Fibroblast of upper back skin (primary cell): ENCODE measurements at places on chromosomes 6 and 20.

DNA sequence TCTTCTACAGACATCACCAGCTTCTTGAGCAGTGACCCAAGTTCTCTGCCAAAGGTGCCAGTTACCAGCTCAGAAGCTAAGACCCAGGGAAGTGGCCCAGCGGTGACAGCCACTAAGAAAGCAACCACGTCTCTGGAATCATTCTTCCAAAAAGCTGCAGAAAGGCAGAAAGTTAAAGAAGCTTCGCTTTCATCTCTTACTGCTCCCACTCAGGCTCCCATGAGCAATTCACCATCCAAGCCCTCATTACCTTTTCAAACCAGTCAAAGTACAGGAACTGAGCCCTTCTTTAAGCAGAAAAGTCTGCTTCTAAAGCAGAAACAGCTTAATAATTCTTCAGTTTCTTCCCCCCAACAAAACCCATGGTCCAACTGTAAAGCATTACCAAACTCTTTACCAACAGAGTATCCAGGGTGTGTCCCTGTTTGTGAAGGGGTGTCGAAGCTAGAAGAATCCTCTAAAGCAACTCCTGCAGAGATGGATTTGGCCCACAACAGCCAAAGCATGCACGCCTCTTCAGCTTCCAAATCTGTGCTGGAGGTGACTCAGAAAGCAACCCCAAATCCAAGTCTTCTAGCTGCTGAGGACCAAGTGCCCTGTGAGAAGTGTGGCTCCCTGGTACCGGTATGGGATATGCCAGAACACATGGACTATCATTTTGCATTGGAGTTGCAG, 15.2 kb downstream of the GTPBP2 start:
- DNase-seq, result no peak

DNA sequence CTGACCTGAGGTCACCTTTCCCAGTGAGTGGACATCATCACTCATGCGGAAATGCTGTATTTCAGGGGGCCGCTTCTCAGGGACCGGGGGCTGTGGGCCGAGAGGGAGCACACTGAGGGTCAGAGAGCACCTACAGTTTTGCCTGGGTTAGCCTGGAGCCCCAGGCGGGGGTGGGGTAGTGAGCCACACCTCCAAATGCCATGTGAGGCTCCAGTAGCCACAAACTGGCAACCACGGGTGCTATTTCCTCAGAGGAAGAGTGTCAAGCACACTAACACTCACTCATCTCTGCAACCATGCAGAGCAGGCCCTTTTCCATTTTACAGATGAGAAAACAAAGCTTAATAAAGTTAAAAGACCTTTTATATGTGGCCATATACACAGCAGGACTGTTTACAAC, 4.7 kb downstream of the EHMT2 start:
- DNase-seq, result no peak

DNA sequence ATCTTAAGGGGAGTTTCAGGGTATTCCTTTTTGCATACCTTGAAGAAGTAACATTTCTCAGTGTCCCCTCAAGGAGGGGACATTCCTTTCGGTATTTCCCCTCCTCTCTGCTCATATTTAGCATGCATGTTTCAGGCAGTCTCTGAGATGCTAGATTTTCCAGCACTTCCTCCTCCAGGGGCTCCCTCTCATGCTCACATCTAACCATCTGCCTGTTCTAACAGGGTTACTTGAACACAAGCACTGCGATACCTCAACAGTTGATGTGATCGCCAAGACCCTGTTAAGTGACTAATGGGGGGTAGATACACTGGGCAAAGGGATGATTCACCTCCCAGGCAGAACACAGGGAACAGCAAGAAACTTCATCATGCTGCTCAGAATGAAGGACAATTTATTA, 12.9 kb upstream of the MCM3 start:
- DNase-seq, result peak; percentile 7

- DNase-seq, result no peak
Observed at GRCh38 chr6:32964776-32965175, 3.6 kb upstream of the BRD2 start.

DNA sequence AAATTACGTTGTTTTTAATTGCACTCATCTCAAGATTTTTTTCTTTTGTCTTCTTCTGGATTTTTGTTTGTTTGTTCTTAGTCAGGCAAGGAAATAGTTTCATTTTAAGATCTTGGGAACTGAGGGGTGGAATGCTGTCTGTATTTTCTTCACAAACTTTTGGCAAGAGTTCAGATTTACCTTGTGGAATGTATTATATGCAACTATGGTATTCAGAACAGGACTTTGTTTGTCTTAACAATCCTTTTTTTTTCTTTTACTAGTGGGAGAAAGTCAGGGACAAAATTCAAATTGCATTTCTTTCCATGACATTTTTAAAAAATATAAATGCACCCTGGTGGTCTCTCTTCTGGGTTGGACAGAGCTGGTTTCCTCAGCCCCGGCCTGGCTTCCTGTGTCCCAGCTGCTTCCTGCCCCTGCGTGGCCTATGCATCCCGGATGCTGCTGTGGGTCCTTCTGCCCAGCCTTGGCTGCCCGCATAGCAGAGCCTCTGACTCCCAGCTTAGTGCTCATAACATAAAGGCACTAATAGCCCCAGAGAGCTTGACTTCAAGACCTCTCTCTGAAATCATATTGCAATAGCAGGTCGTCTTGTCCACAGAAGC, 520.7 kb downstream of the QKI start:
- peak; percentile 59 for DNase-seq

- peak; percentile 28 for DNase-seq
Observed at GRCh38 chr6:41371992-41372831, 36.8 kb downstream of the NCR2 start.

DNA sequence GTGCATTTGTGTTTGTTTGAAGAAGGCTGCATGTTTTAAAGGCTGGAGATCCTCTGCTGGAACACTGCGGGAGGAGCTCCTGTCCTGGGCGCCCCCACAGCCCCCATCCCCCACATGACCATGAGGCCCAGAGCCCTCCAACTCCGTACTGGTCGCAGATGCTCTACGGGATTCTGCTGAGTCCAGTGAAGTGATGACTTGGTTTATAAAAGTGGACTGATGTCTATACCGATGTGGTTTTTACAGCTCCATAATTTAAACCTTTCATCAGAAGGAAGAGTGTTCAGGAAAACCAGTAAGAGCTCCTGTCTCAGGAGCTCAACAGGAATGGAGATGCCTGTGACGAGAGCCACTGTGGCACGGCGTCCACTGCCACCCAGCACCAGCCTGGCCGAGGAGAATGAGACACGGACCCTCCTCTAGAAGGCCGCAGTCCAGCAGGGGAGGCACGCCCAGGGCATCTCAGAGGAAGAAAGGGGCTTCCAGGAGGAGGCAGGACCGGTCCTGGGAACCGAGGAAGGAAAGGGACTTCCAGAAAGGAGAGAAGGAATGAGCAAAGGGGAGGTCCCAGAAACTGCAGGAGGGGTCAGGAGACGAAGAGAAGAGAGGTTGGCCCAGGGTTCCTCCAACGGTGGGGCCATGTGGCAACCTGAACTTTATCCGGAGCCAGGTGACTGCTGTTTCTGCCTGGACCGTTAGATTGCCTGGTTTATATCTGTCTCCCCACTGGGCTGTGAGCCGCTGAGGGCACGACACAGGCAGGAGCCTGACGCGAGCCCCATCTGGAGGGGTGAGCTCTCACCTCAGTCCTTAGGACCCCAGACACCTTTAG, 26.9 kb downstream of the BFSP1 start:
- DNase-seq, result no peak

DNA sequence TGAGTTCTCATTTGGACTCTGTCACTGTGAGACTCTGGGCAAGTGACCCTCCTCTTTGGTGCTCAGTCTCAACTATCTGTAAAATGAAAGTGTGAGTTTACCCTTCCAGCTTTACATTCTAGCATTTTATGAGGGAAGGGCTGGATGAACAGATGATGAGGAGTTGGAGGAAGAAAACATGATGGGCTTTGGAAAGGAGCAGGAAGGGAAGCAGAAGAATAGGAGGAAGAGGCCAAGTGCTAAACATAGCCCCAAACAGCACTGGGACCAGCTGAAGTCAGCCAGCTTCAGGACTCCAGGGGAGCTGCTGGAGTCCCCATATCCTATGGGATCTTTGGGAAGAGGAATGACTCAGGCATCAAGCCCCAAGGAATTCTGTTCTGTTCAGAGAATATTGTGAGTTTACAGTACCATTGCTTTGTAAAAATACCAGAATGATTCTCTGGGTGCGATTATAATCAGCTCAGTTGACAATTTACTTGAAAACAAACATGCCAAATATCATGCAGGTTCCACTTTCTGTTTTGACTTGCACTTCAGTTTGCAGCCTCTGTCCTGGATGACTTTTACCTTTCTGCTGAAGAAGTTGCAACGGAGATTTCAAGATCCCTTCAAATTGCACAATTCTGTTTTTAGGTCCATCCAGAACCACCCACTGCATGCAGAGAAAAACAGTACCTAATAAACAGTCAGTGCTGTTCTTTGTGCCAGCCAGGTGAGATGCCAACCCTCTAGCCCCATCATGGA, 3.2 kb downstream of the CD40 start:
- DNase-seq, result peak; percentile 18

- no peak for DNase-seq
Observed at GRCh38 chr6:140046016-140046632, 671.7 kb upstream of the CITED2 start.

DNA sequence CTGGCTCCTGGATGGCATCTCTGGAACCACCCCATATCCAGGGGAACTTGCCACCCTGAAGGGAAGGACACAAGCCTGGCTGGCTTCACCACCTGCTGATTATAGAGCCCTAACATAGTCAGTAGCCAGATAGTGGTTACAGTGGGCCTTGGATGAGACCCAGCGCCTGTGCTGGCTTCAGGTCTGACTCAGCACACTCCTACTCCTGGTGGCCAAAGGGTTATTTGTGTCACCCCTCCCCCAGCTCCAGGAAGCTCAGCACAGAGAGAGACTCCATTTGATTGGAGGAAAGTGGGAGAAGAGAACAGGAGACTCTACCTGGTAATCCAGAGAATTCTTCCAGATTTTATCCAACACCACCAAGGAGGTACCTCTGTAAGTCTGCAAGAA, 12.8 kb downstream of the SNX14 start:
- DNase-seq, result peak; percentile 52
